ENCODE measurements at places on chromosomes 13 and 19.

DNA sequence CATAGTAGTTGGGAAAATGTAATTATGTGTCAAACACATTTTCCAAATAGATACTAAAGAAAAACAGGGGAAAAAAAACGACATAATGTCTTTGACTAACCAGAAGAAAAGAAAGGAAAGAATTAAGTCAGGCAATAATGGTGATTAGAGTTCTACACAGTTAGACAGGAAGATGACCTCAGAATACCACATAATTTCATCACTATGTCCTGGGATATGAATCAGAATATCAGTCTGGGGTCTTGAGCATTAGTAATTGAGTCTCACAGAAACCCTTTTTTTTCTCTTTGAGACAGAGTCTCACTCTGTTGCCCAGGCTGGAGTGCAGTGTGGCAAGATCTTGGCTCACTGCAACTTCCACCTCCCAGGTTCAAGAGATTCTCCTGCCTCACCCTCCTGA is 503.4 kb downstream of the SLITRK1 start:
- no peak for DNase-seq

GRCh38 chr13:95643571-95643935 is 953 bp downstream of the DZIP1 start:
- peak; percentile 72 for DNase-seq

GRCh38 chr19:15551293-15552004 is 43.1 kb downstream of the CYP4F22 start:
- no peak for DNase-seq

- no peak for DNase-seq
Observed at GRCh38 chr13:48431987-48432615, 19.2 kb upstream of the LPAR6 start.

DNA sequence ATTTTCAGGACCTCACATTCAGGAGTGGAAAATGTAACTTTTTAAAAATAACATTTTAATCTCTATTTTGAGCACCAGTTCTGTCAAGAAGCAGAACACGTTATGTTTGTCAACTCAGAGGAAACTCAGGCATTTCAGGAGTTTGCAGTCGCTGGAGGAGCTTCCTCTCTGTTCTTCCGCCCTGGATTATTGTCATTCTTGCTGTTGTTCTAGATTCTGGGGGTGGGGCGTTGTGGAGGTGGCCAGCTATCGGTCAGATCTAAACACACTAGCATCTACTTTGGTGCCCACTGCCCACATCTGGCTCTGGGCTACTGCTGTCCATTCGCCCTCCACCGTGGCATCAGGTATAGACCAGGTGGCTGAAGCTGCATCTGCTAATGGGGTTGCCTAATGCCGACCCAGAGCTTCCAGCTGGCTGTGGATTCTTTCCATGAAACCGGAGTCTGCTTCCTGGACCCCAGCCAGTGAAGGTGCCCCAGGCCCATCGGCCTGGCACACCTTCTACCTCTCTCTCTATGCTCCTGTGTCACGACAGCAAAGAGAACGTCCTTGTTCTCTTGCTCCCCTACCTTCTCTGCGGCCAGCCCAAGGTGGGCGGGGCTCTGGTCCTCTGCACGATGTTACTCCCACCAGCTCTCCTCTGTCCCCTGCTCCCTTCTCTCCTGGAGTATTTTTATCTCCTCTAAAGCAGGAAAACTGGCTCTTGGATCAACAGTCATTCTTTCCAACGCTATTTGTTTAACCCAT is 36.7 kb upstream of the DGKH start:
- DNase-seq, result no peak

- no peak for DNase-seq
Observed at GRCh38 chr13:30382836-30383525, 39.3 kb upstream of the UBE2L5 start.
